Thyroid gland (tissue), 4 donors: ENCODE measurements at places on chromosomes 1 and 21. TPM values are rescaled to one million over a fixed set of nuclear protein-coding genes. Genes with fewer than 3 reads are reported as not detected.

Gene MEX3A
- total RNA-seq = 0.27 TPM

Gene FLAD1
- 39.3 TPM for total RNA-seq

Gene CYP4Z1
- 1.5 TPM for total RNA-seq

Gene ANP32E
- total RNA-seq = 19.3 TPM

Gene ERICH3
- 0.40 TPM for total RNA-seq

Gene HCRTR1
- 0.54 TPM for total RNA-seq

Gene OR10J1
- total RNA-seq = not detected

Gene FCGR3A
- 1.7 TPM for total RNA-seq

Gene TCHH
- 0.40 TPM for total RNA-seq

Gene SPATA21
- not detected for total RNA-seq

Gene HMCN1
- total RNA-seq = 6.5 TPM

Gene ZSCAN20
- total RNA-seq = 7.1 TPM

Gene CLCNKA
- total RNA-seq = 25.4 TPM

Gene RNF11
- total RNA-seq = 113 TPM

Gene ACOT11
- total RNA-seq = 81.9 TPM

Gene AQP10
- not detected for total RNA-seq

Gene SPRR2G
- not detected for total RNA-seq

Gene PRAMEF17
- not detected for total RNA-seq

Gene FALEC
- not detected for total RNA-seq

Gene BNIPL
- 5.7 TPM for total RNA-seq

Gene PTPN7
- 4.3 TPM for total RNA-seq

Gene LINGO4
- total RNA-seq = 0.25 TPM

Gene LMX1A
- total RNA-seq = 0.33 TPM

Gene IVL
- not detected for total RNA-seq

Gene SELP
- total RNA-seq = 6.2 TPM

Gene LCE7A
- total RNA-seq = not detected

Gene ACTL8
- not detected for total RNA-seq

Gene MYBPHL
- not detected for total RNA-seq

Gene S100A1
- 310 TPM for total RNA-seq

Gene TEDDM1
- total RNA-seq = not detected

Gene BLACAT1
- 4.2 TPM for total RNA-seq

Gene PRKAB2
- 9.9 TPM for total RNA-seq

Gene OR2M7
- not detected for total RNA-seq

Gene TMED5
- total RNA-seq = 96.8 TPM

Gene NUF2
- total RNA-seq = not detected

Gene AKNAD1
- total RNA-seq = not detected

Gene TINAGL1
- 225 TPM for total RNA-seq

Gene SHISA4
- total RNA-seq = 28.8 TPM

Gene FCRL6
- total RNA-seq = 0.71 TPM

Gene ANKRD45
- 1.0 TPM for total RNA-seq

Gene GJA5
- total RNA-seq = 4.0 TPM

Gene LAPTM5
- total RNA-seq = 26.8 TPM

Gene HSD3B2
- total RNA-seq = 1.4 TPM

Gene OR2M5
- total RNA-seq = not detected

Gene MRPL37
- total RNA-seq = 58.1 TPM

Gene RXRG
- 0.33 TPM for total RNA-seq

Gene LCE2C
- total RNA-seq = 17.6 TPM
